ENCODE measurements at places on chromosomes 16 and 17.

DNA sequence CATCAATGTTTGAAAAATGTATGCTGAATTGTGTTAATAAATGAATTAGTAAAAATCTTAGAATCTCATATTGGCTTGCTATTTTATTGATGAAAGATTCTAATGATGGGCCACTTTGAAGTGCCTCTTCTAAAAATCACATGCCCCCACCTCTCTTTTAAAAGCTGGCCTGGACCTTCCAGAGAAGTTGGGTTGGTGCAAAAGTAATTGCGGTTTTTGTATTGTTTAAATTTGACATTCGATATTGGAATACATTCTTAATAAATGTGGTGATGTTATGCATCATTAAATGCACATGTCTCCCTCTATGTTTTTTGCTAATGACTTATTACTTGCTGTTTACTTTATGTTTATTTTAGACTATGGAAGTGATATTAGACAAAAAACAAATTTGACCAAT lies 314.6 kb upstream of the C16orf82 start:
- no peak for DNase-seq

GRCh38 chr17:47896672-47897490 lies 845 bp downstream of the SP2 start:
- DNase-seq, result no peak

DNA sequence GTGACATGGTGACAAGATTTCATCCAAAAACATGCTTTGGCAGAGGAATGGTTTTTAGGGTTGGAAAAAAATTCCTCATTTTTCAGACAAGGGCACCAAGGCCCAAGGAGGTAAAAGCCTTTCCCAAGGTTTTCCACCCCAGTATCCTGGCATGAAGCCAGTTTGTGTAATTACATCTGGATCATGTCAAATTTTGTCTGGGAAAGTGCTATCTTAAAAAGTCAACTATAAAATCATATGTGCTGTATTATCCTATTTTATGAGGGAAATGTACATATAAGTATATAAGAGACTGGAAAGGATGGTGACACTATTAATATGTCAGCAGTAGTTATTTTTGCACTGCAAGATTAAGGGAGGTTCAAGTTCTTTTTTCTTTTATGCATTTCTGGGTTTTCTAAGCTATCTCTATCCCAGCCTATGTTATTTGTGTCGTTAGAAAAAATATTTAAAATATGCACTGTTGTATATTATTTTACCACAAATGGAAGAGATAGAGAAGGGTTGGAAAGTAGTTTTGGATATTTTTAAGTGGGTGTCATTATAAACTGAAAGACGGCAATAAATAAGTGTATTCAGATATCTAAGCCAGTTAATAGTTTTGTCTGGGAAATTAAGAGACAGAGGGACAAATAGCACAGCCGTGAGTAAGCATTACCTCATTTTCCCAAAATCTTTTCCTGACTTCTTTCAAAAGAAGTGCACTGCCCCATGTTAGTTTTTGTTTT lies 13.5 kb upstream of the FBXO47 start:
- no peak for DNase-seq

GRCh38 chr16:89481356-89481955 lies 8.9 kb downstream of the ANKRD11 start:
- DNase-seq, result no peak
